Skeletal muscle cell (primary cell): ENCODE measurements at places on chromosomes 1 and 21.

DNA sequence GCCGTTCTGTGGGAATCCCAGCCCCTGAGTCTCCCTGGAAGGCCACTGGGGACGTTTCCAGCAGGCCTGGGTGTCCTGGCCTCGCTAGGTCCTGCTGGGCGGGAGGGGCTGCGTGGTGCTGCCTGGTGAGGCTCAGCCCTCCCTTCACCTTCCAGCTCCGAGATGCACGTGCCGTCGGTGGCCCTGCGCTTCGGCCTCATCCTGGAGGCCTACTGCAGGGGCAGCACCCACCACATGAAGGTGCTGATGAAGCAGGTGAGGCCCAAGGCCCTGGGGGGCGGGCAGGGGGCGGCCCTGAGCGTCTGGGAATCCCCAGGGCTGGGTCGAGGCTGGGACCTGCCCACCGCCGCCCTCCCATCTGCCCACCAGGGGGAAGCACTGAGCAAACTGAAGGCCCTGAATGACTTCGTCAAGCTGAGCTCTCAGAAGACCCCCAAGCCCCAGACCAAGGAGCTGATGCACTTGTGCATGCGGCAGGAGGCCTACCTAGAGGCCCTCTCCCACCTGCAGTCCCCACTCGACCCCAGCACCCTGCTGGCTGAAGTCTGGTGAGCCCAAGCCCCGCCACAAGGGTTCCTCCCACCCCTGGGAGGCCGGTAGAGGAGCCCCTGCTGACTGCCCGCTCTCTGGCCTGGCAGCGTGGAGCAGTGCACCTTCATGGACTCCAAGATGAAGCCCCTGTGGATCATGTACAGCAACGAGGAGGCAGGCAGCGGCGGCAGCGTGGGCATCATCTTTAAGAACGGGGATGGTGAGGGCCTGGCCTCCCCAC is 70.3 kb downstream of the PIK3CD start:
- no peak for DNase-seq

GRCh38 chr1:92502247-92502646 is 15.5 kb upstream of the GFI1 start:
- DNase-seq, result no peak

DNA sequence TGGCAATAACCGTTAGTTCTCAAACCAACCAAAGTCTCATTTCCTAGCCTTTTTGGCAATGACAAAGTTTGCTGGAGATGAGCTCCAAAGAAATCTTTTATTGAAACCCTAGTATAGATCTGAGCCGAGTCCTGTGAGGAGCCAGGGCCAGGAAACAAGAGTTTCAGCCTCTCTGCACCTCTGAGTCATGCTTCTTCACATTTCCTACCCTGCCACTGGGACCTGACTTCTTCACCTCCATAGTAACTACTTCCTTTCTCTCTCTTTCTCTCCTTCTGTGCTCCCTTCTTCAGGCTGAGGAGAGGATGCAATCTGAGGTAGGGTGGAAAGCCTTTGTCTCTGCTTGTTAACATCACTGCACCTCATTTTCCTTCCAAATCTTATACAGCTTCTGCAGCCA is 38.7 kb upstream of the IPO9 start:
- DNase-seq, result peak; percentile 65

DNA sequence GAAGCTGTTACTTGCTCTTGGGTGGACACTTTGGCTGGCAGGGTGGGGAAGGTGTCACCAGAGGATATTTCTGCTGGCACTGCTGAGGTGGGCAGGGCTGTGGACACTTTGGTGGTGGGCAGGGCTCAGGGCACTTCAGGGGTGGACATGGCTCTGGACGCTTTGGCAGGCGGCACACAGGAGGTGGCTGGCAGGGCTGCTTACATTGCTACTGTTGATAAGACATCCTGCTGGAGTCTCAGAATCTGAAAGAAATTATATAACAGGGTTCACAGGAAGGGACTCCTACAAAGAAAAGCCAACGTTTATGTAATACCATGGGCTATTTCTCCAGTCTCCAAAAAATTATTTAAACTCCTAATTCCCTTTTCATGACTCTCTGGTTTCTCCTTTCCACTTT is 10.2 kb downstream of the SPRR2G start:
- no peak for DNase-seq

GRCh38 chr1:231166398-231166797 is 4.5 kb downstream of the TRIM67 start:
- DNase-seq, result no peak

- no peak for DNase-seq
Measured at GRCh38 chr1:172219966-172220365, 200.5 kb upstream of the C1orf105 start.

- no peak for DNase-seq
Measured at GRCh38 chr1:172993640-172994039, 57.1 kb downstream of the TNFSF18 start.

DNA sequence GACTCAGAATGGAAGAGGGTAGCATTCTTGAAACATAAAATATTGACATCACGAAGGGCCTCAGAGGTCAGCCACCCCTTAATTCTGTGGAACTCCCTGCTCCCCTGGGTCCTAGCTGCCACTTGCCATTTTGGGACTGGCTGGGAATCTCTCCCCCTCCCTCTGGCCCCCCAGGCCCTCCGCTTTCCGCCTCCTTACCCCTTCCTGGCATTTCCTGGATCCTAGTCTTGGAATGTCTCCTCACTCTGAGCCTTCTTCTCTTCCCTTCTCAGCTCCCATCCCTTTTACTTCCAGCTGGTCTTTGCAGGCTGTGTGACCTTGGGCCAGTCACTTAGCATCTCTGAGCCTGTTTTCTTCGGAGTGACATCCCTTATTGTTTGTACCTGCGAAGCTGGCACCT is 4.5 kb downstream of the PADI1 start:
- no peak for DNase-seq

- DNase-seq, result no peak
Measured at GRCh38 chr1:244304656-244305055, 147.1 kb downstream of the ADSS2 start.

GRCh38 chr1:20949871-20950590 is 162.9 kb upstream of the HP1BP3 start:
- no peak for DNase-seq

GRCh38 chr1:180981596-180982387 is 40.9 kb downstream of the STX6 start:
- DNase-seq, result no peak

- no peak for DNase-seq
Measured at GRCh38 chr1:34547046-34547674, 207.7 kb upstream of the GJB5 start.

GRCh38 chr1:62800281-62800680 is 16.3 kb downstream of the ATG4C start:
- no peak for DNase-seq

- no peak for DNase-seq
Measured at GRCh38 chr21:14241297-14241696, 25.3 kb downstream of the RBM11 start.

DNA sequence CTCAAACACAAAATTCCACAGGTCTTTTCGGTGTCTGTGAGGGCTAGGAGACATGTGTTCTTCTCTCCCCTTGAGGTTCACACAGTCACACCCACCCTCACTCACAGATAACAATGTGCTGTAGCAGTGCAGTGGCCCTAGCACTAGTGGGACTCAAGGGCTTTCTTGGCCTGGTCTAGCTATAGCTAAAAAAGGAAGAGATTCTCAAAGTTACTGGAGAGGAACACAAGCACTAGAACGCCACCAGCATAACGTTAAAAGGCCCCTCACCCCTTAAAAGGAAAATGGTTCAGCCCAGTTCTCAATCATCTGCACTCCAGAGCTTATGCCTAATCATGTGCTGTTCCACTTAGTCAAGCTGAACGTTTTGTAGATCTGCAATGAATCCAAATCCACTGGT is 39.5 kb downstream of the RGS8 start:
- no peak for DNase-seq

DNA sequence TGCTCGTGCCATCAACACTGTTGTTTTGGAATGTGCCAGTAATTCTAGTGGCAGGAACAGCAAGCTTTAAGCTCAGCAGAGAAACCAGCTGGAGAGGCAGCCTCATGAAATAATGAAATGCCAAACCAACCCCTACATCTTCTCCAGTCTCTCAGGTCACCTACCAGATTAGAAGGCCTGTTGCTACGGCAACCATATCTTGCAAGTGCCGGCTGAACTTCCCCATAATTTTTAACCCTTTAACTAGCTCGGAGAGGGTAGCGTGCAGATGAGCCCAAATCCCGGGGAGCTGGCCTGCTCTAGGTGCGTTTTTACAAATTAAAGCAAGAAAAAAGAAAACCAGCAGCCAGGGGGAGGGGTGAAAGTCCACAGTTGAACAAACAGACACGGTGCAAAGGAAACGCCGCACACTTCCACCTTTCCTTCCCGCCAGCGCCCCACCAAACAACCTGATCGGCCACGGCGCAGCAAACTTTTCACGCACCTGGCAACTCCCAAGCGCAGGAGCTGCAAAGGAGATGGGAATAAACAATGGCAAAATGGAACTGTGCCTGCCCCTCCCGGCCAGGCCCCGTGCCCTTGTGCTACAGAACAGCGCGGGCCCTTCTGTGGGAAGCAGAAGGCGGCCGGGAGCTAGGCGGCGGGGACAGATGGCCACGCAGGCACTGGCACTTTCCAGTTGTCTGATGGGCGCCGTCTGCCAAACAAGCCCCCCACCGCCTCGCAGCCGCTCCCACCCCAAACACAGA is 50.1 kb downstream of the SSBP3 start:
- no peak for DNase-seq
